Small intestine (tissue), 16 donors: ENCODE measurements at places on chromosomes 12 and 14. TPM values are rescaled to one million over a fixed set of nuclear protein-coding genes. Genes with fewer than 3 reads are reported as not detected.

DNA sequence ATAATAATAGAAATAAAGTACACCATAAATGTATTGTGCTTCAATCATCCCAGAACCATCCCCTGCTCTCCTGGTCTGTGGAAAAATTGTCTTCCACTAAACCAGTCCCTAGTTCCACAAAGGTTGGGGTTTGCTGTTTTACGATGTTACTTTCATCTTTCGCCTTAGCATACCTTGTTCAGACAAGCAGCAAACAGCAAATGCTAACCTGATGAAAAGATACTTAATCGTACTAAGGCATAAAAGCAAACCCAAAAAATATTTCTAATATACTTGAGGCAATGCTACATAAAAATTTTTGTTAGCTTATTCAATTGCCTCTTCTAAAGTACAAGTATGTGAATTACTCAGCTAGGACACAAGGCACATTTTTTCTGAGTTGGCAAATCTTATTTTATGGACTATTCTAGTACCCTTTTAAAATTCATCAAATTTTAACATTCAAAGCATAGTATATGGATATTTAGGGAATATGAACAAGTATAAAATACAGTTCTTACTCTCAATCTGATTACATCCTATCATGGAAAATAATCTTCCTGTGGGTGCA is 97.1 kb upstream of the PLEKHG7 start:
- no peak for DNase-seq

GRCh38 chr14:76237349-76237990 is 85.7 kb downstream of the GPATCH2L start:
- no peak for DNase-seq

DNA sequence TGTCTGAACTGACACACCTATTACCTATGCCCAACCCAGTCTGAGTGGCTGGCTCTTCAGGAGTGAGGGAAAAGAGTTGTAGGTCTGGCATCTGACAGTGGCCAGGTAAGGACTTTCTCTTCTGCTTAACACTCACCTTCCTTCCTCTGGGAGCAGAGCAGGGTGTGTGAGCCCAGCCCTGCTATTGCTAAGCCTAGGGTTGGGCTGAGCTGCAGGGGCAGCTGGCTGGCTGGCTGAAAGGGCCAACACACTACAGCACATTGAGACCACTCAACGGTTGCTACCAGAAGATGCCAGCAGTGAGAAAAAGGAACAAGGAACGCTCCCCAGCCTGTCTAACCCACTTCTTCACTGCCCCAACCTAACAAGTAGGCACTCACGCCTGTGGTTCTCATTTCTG is 201.2 kb downstream of the DPF3 start:
- DNase-seq = peak; percentile 33

EPYC gene
- not detected for polyA plus RNA-seq

GRCh38 chr14:52738409-52738808 is 8.4 kb downstream of the STYX start:
- DNase-seq = no peak

GALNT8 gene
- polyA plus RNA-seq = 6.8 TPM

DNA sequence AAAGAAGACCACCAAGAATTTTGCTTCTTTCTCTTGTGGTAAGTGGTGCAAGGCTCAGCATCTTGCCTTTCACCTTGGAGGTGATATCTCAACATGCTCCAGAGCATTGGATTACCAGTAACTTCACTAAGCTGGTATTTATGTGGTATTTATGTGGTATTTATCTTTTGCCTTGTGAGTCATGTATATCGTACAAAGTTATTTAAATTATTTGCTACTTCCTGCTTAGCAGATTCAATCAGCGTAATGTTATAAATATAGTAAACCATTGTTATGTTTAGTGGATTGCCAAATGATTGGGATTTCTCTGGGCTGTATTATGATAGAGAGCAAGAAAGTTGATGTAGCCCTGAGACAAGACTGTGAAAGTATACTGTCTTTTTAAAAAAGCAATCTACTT is 366.4 kb downstream of the IPO8 start:
- DNase-seq = no peak

DNA sequence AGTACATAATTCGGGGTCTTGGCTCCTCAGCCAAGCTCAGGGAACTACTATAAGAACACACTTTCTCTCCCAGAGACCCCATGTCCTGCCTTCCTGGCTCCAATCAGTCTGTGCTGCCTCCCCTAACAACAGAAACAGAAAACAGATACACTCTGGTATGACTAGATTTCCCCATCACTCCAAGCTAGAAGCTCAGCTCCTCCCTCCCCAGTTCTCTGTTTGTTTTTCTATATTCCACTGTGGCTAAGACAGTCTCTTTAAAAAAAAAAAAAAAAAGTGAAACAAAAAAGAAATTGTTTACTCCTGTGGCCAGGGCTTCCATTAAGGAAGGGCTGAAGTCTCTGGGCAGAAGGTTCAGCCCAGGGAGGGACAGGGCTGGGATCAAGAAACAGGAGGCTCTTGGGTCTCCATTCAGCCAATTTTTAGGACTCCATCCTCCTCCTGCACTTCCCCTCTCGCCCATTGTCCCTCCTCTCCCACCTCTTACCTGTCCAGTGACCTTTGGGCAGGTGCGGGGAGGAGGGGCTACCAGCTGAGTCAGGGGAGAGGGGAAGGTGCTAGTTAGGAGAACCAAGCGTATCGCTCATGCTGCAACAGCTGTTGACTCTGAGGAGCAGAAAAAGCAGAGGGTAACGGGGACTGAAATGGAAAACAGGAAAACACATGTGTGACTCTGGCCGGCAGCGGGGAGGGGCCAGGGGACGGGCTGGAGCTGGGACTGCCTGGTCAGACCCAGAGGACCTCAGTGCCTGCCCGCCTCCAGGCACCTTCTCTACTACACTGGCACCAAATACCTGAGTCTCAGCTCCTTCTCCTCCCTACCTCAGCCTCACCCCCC is 4.1 kb upstream of the SLC7A7 start:
- peak; percentile 68 for DNase-seq

DNA sequence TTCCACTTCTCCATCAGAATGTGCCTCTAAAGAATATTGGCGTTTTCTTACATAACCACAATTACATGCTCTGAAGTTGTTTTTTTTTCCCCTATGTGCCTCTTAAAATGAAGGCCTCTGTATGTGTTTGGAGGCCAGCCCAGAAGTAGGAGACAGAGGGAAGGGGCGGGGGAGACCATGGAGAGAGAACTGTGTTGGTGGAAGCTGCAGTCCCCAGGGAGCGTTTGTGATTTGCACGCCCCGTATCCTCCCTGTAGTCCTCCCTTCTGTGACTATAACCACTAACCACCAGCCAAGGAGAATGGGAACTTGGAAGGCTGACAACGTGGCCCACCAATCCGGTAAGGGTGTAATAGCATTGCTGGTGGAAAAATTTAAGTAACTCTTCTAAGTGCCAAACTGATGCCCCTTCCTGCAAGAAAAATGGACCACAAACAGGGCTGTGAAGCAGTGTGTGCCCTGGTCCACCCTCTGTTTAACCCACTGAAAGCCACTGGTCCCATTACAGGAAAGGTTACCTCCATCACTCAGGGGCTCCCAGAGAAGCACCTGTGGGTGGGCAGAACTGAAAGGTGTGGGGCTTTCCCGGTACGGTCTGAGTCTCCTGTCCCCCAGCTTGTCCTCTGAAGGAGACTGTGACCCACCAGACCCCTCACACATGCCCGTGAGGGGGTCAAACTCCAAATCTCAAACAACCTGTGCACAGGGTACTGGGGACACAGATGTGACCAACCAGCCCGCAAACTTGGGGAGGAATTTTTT is 36.8 kb downstream of the CCDC88C start:
- no peak for DNase-seq

LPAR5 gene
- 19.7 TPM for polyA plus RNA-seq

DNA sequence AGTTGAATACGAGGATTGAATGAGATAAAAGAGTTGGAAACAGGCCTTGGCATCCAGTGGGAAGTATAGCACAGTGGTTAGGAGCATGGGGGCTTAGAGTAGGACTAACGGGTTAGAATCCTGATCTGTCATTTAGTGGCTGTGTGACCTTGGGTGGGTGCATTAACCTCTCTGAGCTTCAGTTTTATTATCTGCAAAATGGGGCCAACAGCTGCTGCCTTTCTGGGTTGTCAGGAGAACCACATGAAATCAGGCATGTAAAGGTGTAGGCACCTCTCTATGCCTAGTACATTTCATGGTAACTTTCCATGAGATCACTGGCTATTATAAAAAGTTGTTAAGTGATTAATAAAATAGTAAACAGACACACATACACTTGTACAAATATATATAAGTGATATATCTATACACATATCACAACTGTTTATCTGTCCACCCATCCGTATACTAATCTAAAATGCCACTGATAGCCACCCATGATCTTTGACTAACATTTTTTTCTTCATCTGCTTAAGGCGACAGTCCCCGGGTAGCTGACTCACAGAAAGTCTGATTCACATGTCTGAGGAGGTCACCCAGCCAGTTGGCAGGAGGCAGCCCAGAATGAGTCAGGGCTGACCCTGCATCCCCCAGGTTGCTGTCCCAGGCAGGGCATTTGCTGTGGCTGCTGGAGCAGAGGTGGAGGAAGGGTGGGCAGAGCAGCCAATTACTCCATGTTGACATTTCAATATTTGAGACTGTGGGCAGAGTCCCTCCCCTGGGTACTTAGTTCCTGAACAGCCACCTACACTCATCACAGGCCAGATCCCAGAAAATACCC is 125.6 kb upstream of the NOS1 start:
- no peak for DNase-seq

GRCh38 chr14:42872786-42873185 is 1266.1 kb downstream of the LRFN5 start:
- no peak for DNase-seq

- DNase-seq = no peak
Observed at GRCh38 chr14:90624227-90624626, 192.0 kb downstream of the TTC7B start.

RNU4-1 gene
- polyA plus RNA-seq = not detected

DNA sequence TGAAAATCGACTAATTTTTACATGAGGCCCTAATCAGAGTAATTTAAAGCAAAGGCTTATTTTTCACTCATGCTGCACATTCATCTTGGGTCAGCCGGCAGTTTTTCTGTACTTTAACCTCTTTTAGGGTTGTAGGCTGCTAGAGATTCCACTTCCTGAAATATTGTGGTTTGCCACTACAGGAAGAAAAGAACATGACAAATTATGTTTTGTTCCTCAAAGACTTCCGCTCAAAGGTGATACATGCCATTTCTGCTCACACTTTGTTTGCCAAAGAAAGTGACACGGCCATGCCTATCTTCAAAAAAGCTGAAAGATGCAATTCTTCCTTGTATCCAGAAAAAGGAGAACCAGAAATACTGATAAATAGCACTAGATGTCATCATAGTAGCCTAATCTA is 183.4 kb upstream of the PPFIA2 start:
- DNase-seq = peak; percentile 22

- no peak for DNase-seq
Observed at GRCh38 chr12:44717612-44718011, 158.5 kb downstream of the NELL2 start.

DNA sequence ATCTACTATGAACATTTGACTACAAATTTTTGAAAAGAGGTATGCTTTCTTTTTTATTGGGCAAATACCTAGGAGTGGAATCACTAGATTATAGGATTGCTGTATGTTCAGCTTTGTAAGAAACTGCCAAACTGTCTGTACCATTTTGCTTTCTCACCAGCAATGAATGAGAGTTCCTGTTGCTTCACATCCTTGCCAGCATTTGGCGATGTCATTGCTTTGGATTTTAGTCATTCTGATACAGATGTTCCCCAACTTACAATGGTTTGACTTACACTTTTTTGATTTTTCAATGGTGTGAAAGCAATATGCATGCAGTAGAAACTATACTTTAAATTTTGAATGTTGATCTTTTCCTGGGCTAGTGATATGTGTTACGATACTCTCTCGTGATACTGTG is 328.7 kb downstream of the RAD51B start:
- DNase-seq = no peak

DNA sequence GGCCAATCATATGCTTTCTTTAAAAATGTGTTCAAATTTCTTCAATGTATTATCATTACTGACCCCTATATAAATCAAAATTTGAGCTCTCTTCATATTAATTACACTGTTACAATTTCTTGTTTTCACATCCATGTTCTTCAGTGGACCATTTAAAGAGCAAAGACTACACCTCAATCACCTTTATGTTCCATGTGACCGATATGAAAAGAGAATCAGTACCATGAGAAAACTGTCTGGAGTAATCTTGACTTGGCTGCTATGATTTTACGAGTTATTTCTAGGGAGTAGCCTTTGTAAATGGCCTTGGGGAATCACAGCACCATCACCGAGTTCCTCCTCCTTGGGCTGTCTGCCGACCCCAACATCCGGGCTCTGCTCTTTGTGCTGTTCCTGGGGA is at the start of gene OR8S1:
Gene OR8S1 (plus strand): TSS at position 301 of the 400 bp plus-strand sequence. CDS start 0 bp downstream, at position 301.
- no peak for DNase-seq

GRCh38 chr14:90602088-90602687 is 205.4 kb downstream of the CALM1 start:
- DNase-seq = no peak

DNA sequence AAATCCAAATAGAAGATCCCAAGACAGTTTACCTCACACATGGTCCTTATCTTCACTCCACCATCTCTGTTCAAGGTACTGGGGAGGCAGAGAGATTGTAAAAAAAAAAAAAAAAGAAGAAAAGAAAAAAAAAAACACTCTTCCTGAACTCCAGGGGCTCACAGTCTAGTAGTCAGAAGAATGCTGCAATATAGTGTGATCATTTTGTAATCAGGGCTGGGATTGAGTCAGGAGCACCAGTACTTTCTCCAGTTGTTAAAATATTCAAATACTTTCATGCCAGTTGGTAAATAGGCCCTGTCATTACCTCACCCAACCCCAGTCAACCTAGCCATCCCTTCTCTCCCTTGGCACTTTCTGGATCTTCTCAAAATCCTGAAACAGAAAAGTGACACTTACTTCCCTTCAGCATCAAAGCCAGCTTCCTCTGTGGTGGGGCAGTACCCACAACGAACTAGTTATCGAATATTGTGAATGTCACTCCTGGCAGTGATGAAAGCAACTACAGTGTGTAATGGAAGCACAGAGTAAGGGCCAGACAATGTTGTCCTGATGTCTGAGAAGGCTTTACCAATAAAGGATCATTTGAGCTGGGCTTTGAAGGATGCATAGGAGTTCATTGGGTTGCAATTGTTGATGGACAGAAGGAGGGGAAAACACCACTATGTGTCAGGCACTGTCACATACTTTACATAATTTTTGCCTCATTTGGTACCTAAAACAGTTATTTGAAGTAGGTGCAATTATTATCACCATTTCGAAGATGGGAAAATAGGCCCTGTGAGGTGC is 44.3 kb upstream of the HSPB8 start:
- no peak for DNase-seq

DNA sequence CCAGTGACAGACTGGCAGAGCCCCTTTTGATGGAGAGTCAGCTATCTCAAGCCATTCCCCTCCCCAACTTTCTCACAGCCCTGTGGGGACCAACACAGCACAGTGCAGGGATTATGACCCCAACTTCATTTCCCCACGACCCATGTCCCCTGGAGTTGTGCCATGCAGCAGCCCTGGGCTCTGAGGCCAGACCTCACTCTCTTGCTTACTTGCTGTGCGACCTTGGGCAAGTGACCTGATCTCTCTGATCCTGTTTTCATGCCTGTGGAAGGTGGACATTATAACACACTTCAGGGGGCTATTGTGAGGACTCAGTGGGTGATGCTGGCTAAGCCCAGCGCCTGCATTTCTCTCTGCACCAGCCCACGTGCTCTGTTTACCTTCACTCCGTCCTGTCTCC is 14.1 kb downstream of the OTUB2 start:
- no peak for DNase-seq
